ENCODE measurements at places on chromosomes 3 and 15.

GRCh38 chr3:43388175-43388574 is 101.8 kb downstream of the SNRK start:
- no peak for ATAC-seq

DNA sequence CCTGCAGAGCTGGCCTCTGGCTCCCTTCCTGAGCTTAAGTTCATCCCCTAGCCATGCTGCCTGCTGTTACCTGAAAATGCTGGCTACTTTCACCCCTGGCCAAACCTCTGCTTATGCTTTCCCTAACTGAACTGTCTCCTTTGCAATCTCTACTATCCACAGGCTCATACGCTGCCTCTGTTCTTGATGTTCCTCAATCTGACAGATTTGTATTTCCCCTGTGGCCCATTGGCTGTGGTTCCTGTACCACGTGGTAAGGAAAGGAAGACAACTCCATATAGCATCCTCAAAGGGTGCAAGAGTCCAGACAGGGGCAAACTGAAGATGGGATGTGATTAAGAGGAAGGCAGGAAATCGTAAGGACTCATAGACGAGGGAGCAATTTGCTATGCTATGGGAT is 33.2 kb downstream of the TGM4 start:
- ATAC-seq, result no peak

DNA sequence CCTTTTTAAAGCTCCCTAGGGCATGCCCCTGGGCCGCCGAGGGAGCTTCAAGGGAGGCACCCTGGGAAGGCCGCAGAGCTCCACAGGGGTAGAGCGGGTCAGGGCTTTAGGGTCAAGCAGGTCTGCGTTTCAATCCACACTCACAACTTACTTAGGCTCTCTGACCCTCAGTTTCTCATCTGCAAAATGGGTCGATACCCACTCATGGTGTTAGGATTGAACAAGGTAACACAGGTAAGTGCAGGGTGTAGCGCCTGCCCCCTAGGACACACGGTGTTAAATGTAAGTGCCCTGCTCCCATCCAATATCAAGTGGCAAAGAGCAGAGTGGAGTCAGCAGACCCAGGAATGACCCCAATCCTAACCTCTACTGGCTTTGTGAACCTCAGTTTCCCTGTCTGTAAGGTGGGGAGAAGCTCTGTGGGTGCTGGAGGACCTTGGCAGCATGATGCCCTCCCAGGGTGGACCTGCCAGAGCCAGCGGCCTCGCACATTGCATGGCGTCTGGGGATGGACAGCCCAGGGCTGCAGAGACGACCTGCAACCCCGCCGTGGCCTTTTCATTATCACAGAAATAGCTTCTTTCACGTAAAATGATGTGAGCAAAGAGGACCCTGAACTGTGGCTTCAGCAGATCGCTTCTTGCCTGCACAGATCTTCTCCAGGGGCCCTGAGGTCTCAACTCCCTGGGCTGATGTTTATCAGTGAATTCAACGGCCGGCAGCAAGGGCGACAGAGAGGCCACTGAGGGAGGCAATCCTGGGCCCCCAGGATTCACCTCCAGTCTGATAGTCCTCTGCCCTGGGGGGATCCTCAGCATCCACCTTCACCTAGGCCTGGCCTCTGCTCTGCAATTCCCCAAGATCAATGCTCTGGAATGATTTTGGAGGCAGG is 138.5 kb downstream of the CHSY1 start:
- ATAC-seq, result no peak

DNA sequence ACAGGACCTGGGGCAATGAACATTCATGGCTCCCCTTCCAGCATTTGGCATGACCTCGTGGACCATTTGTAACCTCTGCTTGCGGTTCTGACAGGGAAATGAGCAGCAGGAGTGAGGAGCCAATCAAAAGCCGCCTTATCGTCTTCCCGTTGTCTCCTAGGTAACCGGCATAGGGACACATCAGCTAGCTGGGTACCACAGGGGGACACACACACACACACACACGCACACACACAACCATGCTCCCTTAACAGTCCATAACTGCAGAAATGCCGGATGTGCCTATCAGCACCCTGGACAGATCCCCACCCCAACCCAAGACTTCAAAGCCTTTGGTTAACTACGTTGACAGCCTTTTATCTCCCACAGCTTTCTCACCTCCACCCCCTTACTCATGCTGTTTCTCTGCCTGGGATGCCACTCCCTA is 53.4 kb upstream of the CCDC174 start:
- ATAC-seq, result no peak

GRCh38 chr3:62559831-62560445 is 186.6 kb upstream of the FEZF2 start:
- no peak for ATAC-seq

DNA sequence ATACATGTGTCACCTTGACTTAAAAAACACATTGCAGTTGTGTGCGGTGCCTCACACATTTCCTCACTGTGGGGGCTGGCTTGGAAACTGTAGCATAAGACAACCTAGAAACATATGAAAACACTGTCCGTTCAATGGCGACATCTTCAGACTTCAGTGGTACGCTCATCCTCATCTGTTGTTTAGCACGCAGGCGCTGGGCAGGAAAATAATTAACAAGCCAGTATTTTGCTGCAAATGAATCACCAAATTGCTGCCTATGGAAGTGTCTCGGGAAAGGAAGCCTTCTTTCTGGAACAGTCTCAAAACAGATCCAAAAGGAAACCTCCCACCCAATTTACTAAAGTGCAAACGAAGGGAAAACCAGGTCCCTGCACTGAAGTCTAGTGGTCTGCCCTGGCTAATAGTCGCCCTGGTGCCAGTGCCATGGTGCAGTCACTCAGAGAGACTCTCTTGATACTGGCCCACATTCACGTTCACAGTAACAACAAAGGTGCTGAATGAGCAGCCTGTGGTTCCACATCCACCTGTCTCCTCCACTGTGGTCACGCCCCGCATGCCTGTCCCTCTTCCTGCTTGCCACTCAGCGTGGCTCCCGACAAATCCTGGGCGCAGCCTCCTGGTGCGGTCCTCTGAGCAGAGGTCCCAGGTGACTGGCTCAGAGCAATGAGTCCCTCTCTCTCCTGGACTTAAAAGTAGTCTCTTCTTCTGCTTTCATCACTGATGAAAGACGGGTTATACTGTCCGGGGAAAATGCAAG is 35.6 kb upstream of the MUC13 start:
- no peak for ATAC-seq

- ATAC-seq, result no peak
Measured at GRCh38 chr3:116166121-116166520, 279.2 kb downstream of the LSAMP start.

DNA sequence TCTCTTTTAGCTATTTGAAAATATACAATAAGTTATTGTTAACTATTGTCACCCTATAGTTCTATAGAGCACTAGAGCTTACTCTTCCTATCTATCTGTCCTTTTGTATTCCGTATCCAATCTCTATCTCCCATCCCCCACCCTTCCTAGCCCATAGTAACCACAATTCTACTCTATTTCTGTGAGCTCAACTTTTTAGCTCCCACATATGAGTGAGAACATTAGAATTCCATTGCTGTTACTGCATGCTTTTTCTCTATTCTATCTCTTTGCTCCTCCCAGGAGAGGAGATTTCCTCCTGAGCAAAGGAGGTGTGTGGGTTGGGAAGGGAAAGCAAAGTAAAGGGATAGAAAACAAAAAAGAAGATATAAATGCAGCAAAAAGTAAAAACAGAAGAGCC is 105.6 kb upstream of the SLC4A7 start:
- ATAC-seq, result no peak

- ATAC-seq, result no peak
Measured at GRCh38 chr3:100910986-100911385, 82.2 kb downstream of the ABI3BP start.

- ATAC-seq, result no peak
Measured at GRCh38 chr3:257826-258225, 61.3 kb downstream of the CHL1 start.

GRCh38 chr15:60831540-60831939 is 352.6 kb upstream of the ICE2 start:
- ATAC-seq, result no peak

DNA sequence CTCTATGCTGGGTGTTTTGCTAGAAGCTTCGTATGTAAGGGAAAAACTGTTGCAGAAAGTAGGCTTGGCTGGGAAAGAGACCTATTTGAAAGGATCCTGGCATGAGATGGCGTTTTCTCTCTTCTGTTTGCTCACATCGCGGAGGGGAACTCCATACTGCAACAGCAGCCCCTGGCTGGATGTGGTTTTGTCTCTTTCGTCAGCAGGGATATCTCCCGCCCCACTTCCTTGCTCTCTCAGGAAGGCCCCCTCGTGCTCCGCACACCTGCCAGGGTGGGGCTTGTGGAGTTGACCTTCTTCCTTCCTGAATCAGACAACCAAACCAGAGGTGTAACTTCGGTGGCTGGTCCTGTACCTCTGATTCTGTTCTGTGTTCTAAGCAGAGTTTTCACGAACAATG is 26.4 kb upstream of the MYZAP start:
- ATAC-seq, result no peak

- ATAC-seq, result no peak
Measured at GRCh38 chr3:11602886-11603527, 40.7 kb downstream of the VGLL4 start.

DNA sequence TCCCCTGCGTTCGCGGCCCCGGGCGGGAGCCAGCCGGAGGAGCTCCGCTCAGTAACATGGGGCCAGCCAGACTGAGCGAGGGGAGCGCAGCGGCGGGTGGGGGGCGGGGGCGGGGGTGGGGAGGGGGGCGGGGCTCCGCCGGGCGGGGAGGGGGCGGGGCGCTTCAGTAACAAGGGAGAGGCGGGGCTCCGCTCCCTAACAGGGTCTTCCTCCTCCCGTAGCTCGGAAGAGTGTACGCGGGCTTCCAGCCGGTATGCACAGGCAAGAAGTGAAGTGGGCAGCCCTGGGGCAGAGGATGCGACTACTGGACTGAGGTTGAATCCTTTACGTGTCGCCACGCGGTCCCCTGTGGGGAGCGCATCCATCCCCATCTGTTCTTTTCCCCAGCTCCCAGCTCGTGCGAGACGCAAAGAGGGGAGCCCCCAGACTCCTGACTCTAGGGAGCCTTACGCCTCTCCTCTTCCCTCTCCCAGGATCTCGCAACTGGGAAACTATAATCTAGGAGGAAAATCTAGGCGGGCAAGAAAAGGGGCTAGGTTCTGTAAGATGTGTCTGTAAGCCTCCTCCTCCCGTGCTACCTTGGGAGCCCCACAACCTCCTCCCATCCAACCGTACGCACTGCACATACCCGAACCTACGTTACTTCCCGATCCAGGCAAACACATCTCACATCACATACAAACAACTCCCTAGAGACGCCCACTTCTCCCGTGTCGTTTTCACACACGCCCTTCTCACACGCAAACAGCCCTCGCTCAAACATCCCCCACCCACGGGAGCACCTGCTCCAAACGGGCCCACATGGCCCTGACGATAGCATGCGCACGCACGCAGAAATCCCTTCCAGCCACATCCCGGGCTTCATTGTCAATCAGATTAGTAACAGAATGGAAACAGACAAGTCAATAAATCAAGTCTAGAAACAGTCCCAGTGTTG is at the start of gene SHF:
SHF (minus strand) TSS at position 73 of the 937 bp plus-strand sequence; CDS start at position 58, 15 bp downstream.
- peak; percentile 76 for ATAC-seq

DNA sequence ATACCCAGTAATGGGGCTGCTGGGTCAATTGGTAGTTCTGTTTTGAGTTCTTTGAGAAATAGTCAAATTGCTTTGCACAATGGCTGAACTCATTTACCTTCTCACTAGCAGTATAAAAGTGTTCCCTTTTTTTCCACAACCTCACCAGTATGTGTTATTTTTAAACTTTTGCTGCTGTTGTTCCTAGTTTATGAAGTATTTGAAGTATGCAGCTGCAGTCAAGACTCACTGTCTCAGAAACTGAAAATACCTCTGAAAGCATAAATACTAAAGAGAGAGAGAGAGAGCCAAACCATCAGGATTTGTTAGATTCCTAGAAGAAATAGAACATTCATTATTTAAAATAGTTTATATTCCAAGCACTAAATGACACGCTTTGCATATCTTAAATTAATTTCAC is 764.2 kb downstream of the NTRK3 start:
- no peak for ATAC-seq

GRCh38 chr15:36982430-36982829 is 117.9 kb downstream of the MEIS2 start:
- ATAC-seq, result no peak

GRCh38 chr3:104206925-104207324 is 1159.8 kb upstream of the ALCAM start:
- no peak for ATAC-seq

DNA sequence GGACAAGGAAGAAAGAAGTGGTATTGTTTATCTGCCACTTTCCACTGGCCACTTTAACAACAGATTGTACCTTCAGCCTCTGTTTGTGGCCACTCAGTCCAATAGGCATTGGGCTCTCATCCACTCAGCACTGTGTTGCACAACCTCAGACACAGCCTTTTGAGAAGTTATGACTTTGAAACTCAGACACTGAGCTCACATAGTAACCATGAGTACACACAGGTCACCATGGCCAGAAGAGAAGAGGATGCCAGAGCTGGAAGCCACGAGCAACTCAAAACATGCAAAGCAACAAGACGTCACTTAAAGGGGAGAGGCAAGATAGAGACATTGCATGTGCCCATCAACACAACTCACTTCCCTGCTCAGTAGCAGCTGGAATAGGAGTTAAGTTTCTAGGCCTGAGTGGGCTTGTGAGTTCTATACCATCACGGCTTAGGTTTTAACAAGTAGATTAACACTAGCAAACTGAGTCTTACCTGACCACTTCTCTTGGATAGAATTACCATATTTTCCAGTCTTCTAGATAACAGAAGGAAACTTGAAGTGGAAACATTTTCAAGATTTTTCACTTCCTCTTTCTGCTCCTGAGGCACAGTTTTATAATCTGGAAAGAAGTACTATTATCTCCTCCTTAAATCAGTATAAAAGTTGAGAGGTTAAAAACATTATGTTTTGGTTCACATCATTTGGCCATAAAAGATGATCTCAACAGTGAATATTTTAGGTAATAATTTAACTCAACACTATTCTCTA is 103.5 kb downstream of the IMPG2 start:
- ATAC-seq, result no peak

DNA sequence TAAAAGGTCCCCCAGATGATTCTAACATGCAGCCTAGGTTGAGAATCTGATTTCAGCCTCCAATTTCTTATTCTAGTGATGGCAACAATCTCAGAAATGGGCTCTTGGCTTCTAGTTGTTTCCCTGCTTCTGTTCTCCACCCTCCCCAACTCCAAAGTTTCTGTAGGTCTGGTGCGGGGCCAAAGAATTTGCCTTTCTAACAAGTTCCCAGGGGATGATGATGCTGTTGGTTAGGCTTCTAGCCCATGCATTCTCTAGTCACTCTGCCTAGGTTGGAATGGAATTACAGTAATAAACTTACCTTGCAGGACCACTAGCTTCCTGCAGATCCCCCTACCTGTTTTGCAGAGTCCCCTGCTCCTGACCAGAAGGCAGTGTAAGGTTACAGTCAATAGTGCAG is 103.2 kb upstream of the PPP2R3A start:
- ATAC-seq, result no peak

DNA sequence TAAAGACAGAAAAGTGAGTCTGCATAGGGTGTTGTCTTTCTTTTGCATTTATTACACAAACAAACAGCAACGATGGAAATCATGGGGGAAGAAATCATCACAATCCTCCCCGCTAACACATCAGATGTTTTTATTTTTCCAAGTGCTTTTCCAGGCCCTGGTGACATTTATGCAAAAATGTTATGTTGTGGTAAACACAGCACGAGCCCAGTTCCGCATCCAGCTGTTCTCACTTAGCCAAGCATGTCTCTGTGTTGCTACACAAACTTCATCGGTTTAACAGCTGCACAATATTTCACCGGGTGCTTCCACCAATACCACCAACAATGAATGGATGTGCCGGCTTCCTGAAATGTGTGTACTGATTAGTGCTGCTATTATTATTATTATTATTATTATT is 53.7 kb upstream of the ABHD17C start:
- no peak for ATAC-seq

GRCh38 chr3:197496746-197497125 is 59.0 kb downstream of the BDH1 start:
- ATAC-seq, result no peak

- no peak for ATAC-seq
Measured at GRCh38 chr3:193897731-193898180, 238.2 kb upstream of the HES1 start.

Measured in activated CD4-positive, CD25-positive, alpha-beta regulatory T cell treated with anti-CD3 and anti-CD28 coated beads, Interleukin-2, amount 50 U/mL, for 24 hours (primary cell).